ENCODE measurements at places on chromosomes 7 and 10.

DNA sequence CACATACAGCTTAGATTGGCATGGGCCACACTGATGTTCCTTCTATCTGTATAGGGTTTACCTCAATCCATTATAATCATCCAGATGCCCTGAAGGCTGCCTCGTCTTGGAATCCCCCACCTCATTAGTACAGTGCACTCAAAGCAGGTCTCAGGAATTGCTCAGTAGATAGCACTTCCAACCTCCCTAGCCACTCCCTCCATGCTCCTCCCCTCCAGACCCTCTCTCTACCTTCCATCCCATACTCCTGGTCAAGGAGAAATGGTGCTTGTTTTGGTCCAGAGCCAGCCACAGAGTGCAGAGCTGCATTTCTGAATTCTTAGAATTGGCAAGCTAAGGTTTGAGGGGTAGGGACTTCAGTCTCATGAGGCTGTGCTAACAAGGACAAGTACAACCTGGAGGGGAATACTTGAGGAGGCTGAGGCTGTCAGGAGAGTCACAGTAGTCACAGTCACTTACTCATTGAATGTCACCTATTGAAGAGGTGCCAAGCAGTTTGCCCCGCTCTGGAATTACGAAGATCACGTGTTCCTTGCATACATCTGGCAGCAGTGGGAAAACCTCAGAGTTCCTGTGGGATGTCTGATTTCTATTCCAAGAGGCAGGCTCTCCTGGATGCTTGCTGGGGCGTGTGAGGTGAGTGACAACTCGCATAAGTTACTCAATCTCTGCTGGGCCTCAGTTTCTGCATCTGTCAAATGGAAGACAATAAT is 60.7 kb upstream of the ZNF746 start:
- no peak for DNase-seq

- no peak for DNase-seq
These were observed 13.5 kb downstream of the IKZF1 start for GRCh38 chr7:50317697-50318669.

- DNase-seq: no peak
These were observed 172.8 kb upstream of the CDK1 start for GRCh38 chr10:60605476-60605875.

DNA sequence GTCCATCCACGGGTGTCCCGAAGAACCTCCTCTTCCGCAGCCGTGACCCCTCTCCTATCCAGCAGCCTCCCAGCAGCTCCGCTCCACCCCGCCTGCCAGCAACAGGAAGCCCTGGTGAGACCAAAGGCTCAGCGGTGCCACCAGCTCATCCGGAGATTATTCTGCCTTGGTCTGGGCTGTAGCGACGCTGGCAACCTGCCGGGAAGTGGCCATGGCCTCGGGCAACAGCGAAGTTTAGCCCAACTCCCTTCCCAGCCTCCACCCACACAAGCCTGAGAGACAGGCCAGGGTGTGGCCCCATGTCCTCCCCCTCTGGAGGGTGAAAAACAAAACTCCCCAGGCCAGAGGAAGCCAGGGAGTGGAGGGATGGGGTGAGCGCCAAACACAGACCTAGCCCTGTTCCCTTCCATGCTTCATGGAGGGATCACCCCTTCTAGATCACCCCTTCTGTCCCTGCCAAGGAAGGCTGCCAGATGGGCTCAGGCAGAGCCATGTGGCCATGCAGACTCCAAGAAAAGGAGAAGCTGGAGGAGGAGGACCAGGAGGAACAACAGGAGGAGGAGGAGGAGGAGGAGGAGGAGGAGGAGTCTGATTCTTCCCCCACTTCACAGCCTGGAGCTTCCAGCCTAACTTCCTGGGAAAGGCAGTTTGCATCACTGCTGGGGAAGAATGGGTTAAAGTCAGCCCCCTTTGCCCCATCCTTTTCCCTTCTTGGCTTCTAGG is 918 bp downstream of the CALHM2 start:
- no peak for DNase-seq

GRCh38 chr10:61286686-61287085 is 166.5 kb downstream of the TMEM26 start:
- no peak for DNase-seq

- DNase-seq: no peak
These were observed 81.9 kb downstream of the BUB3 start for GRCh38 chr10:123236126-123236525.

DNA sequence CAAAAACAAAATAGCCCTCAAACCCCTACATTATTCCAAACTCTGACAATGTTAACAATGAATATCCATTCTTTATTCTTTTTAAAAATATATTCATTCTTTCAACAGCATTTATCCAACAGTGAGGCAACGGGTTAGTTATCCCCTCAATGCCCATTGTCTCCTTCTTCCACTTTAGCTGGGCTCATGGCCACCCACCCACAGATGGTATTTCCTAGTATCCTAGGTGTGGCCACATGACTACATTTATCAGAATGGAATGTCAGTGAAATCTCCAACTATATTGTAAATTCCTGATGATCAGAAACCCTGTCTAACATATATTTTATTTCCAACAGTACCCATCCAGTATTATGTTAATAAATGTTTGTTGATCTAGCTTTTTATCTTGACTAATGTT is 13.6 kb downstream of the HOXA1 start:
- DNase-seq: no peak

GRCh38 chr7:3887096-3887690 is 586.1 kb downstream of the SDK1 start:
- no peak for DNase-seq

GRCh38 chr10:78802431-78802830 is 266.3 kb upstream of the ZMIZ1 start:
- no peak for DNase-seq

DNA sequence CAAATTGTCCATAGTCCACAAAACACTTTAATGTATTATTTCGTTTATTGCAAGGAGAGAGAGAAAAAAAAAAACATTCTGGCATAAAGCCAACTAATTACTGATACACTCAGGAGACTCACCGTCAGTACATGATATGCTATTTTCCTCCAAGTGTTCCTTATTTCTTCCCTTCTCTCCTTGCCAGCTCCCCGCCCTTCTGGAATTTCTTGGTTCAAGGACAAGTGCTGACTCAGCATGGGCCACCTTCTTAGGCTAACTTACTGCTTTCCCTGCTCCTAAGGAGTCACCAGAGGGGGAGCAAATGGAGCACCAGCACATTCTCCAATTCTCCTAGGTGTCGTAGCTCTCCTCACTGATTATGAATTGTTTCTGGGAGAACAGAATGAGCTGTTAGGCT is 133.8 kb upstream of the HDAC9 start:
- no peak for DNase-seq

- no peak for DNase-seq
These were observed 195.1 kb downstream of the CCDC3 start for GRCh38 chr10:12806228-12807095.

DNA sequence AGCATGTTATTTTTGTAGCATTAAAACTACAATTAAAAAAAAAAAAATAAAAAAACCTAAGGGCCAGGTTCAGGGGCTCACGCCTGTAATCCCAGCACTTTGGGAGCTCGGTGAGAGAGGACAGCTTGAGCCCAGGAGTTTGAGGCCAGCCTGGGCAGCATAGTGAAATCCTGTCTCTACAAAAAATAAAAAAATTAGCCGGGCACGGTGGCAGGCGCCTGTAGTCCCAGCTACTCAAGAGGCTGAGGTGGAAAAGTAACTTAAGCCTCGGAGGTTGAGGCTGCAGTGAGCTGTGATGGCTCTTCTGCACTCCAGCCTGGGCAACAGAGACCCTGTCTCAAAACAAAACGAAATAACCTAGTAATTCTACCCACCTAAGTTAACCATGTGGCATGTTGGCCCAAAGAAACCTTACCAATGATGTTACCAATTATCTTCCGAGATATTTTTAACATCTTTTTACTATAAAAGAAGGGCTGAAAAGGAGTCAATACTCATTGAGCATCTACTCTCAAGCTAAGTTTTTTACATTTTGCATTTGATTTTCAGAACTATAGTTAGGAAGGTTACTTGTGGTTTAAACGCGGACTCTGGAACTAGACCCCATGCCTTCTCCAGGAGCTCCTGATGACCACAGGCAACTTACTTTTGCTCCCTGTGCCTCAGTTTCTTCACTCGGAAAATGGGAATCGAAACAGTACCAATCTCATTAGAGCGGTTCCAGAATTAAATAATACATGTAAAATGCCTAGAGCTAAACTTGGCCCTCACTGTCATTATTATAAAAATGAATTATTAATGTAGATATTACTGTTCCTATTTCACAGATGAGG is 1.4 kb downstream of the ITGB1 start:
- no peak for DNase-seq

DNA sequence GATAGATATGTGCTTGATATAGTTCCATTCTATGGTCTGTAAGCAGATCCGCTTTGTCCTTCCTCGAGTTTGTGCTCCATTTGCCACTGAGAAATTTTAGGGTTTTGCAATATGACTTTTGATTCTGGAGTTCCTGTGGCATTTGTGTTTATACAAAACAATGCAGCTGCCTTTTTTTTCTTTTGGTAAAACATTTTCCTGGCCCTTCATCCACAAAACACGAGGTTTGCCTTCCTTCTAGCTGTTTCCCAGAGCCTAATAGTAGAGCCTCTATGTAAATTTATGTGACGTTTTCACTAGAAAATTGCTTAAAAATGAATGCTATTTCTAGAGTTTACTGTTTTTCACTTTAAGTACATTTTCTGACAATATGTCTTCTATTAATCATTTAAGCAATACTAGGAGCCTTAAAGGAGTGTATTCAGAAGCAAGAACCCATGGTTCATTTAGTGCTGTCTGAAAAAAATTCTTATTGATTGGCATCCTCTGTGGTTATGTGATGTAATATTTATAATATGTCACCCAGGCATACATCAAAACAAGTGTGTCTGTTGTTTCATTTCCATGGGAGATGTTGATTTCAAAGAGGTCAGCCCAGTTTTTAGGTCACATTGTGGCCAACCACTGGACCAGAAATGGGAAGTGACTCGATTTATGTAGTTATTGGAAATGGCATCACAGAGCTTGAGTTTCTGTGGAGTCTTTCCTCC is 618.3 kb downstream of the LRMDA start:
- no peak for DNase-seq
